ENCODE measurements at places on chromosomes 7 and 10. TPM values are rescaled to one million over a fixed set of nuclear protein-coding genes. Genes with fewer than 3 reads are reported as not detected.

GRCh38 chr7:107972941-107973376 is 30.0 kb downstream of the LAMB1 start:
- DNase-seq, result no peak

- no peak for DNase-seq
Measured at GRCh38 chr10:62426086-62426485, 51.9 kb downstream of the ZNF365 start.

- DNase-seq, result no peak
Measured at GRCh38 chr7:77197141-77197540, 2.5 kb downstream of the FGL2 start.

- DNase-seq, result no peak
Measured at GRCh38 chr10:24209946-24210491, 1.1 kb downstream of the KIAA1217 start.

DNA sequence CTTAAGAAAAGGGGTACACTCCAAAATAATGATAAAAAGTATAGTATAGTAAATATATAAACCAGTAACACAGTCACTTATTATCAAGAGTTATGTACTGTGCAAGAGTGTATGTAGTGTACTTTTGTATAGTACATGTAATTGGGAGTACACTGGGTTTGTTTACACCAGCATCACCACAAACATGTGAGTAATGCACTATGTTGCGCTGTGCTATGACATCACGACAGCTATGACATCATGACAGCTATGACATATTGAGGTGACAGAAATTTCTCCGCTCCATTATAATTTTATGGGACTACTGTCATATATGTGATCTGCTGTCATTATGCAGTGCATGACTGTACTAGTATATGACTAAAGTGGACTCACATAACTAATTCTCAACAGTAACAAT is 84.6 kb downstream of the KMT2C start:
- no peak for DNase-seq

DNA sequence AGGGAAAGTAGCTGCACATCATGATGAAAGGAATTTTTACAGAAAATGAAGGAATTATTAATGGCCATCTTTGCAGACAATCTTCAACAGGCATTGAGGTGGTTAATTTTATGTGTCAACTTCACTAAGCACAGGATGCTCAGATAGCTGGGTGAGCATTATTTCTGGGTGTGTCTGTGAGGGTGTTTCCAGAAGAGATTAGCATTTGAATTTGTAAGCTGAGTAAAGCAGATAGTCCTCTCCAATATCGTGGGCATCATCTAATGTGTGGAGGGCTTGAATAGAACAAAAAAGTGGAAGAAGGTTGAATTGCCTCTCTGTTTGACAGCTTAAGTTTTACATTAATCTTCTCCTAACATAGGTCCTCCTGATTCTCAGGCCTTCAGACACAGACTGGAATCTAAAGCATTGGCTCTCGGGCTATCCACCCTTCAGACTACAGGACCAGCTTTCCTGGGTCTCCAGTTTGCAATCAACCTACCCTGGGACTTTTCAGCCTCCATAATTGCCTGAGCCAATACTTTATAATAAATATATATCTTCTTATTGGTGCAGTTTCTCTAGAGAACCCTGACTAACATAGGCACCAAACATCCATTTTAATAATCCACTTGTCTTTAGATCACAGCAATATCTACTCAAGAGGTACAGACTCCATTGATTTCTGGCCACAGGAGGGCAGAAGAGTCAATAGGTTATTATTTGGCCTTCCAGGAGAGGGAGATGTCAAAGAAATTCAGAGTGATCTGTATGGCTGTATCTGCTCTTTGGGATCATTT is 10.5 kb upstream of the CRPPA start:
- peak; percentile 77 for DNase-seq

DNA sequence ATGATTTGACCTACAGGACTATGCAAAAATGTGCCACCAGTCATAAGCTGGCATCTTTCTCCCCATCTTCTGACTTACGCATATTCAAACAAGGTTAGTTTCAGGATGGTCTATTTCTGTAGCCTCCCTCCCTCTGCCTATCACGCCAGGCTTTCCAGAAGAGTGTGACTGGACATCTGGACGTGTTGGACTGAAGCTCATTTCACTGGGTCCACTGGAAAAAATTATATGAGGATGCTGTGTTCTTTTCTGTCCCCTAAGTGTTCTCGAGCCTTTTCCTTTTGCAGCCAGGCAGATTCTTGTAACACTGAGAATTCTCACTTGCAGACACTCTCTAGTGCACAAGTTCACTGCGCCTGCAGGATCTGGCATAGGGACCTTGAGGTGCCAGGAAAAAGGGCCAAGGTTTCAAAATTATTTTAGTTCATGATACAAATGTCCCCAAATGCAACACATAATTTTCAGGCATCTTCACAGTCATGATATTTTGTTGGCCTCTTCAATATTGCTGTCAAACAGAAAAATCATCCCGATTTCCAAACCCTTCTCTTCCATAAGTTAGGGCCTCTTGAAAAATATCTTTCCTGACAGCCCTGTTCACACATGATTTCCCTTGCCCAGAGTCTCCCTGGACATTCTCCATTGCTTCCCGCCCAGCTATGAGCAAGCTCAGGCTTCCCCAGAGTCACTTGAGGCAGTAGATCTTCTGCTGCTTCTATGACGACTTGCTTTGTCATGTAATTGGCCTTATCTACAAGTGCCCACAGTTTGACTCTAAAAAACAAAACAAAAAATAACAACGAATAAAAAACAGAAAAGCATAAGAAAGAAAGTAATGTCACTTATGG is 170.4 kb downstream of the BMPER start:
- no peak for DNase-seq

- no peak for DNase-seq
Measured at GRCh38 chr7:51158742-51159445, 157.7 kb downstream of the COBL start.

CTAGE4 gene
- total RNA-seq, result not detected

ACTR3C gene
- 10.0 TPM for total RNA-seq

DNA sequence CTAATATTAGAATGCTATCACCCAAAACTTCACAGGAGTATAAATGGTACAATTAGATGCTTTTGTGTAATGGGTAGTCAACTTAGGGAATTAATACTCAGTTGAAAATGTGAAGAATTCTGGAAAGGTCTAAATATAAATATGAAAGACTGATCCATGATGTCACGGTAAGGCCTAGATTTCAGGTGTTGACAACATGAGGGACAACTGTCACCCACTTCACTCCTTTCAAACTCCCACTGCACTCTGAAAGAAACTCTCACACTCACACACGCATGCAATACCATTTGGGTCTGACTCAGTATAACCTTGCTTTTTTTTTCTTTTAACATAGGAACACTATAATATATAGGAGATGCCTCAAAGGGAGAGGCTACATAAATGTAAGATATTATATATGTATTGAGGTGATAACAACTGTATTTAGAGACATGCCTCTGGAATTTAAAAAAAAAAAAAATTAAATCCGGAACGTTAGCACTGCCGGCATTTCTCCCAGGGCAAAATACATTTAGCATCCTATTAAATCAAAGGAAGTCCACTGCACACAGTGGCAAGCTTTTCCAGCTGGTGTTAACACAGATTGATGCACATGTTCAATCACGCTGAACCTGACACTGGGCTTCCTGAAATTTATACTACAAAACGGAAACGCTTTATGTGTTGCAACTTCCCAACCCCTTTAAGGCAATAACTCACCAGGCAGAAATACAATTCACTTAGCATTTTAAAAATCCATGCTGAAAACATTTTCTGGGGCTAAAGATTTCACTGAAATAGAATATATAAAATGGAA is 74.9 kb downstream of the RSU1 start:
- no peak for DNase-seq

HMX2 gene
- 0.58 TPM for total RNA-seq

DNA sequence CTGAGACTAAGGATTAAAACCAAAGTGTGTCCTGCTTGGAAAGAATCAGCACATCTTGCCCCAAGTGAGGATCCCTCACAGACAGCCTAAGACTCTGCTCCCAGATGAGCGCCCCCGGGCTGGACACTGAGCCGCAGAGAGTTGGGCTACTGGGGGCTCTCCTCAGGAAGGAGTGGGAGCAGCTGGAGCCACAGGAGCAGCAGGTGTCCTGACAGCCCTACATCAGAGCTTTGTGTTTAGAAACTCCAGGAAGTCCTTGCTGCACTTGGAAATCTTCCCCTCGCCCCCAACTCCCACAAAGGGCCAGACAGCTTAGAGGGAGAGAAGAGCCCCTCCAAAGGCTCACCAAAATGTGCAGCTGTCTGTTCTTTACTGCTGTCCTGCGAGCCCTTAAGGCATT is 172.2 kb downstream of the HERPUD2 start:
- no peak for DNase-seq

GRCh38 chr10:102758240-102758932 is 14.6 kb downstream of the WBP1L start:
- no peak for DNase-seq

GRCh38 chr7:12649348-12649747 is 38.1 kb upstream of the ARL4A start:
- no peak for DNase-seq

DNA sequence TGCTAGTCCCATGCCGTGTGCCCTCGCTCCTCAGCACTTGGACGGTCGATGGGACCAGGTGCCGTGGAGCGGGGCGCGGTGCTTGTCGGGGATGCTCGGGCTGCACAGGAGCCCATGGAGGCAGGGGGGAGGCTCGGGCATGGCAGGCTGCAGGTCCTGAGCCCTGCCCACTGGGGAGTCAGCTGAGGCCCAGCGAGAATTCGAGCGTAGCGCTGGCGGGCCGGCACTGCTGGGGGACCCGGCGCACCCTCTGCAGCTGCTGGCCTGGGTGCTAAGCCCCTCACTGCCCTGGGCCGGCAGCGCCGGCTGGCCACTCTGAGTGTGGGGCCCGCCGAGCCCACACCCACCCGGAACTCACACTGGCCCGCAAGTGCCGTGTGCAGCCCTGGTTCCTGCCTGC is 44.7 kb downstream of the ST7 start:
- DNase-seq, result no peak

GRCh38 chr10:108586424-108586823 is 1336.9 kb downstream of the XPNPEP1 start:
- DNase-seq, result no peak

DNA sequence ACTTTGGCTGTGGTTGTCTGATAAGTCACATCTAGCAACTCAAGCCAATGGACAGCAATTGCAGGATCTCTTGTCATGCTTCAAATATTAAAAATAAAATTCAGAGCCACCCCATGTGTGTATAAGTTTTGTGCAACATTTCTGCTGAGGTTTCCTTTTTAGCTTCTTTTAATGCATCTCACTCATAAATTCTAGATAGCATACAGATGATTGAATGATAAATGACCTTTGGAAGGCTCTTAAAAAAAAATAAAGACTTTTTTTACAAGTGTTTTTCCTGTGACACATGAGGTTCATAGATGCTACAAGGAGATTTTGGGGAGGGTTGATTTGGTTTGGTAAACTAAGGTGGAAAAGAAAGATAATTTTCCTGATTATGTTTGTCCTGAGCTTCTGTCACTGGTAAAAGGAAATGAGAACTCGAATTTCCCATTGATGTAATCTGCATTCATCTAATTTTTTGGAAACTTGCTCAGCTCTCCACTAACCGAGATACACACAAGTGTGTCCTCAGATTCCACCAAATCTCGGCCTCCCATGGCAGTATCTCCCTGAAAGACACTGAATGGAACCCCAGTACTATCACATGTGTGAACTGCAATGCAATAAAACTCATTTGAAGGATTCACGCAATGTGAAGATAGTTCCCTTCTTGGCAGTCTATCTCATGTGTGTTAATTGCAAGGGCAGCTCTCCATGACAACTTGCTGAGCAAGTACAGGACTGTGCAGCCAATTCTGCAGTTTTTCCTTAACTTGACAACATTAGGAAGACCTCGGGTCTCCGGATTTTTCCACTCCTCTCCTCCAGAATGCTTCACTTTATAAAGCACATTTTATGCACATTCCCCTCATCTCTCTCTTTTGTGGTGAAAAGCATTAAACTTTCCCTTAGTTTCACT is 185.4 kb upstream of the PFKP start:
- DNase-seq, result no peak

DNA sequence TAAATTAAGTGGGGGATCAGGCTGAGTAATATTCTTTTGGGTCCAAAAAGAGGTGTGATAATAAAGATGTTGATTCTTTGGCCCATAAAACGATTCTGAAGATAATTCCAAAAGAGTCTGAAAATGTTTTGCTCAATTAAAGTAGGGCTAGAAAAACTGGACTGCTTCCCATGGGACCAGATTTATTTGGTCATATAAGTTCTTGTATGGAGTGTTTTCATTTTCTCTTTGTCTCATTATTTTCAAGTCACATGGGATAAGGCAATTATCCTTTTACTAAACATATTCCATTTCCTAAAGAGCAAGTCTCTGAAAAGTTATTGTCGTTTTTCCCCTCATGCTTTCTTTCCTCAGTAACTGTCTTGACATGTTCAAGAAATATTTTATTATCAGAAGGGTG is 41.5 kb downstream of the CDK6 start:
- no peak for DNase-seq

SPDYE11 gene
- not detected for total RNA-seq

- DNase-seq, result peak; percentile 52
Measured at GRCh38 chr10:48509974-48510692, 94.7 kb downstream of the ARHGAP22 start.

GRCh38 chr10:84340187-84340586 is 11.8 kb downstream of the CCSER2 start:
- no peak for DNase-seq

DNA sequence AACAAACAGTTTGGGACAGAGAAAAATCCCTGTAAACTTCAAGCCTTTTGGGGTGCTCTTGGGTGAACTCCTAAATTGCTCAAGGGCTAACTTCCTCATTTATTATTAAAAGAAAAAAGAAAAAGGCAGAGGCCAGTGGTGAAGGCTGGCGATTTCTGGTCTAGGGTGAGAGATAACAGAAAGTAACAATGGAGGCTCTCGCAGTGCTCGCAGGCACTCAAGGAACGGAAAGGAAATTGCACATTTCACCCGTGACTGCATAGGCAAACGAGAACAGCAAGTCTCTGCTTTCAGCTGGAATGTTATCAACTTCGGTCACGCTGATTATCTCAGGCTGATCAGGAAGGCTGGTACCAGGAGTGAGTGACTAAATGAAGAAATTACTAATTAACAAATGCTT is 70.7 kb downstream of the PRKAG2 start:
- no peak for DNase-seq

DNA sequence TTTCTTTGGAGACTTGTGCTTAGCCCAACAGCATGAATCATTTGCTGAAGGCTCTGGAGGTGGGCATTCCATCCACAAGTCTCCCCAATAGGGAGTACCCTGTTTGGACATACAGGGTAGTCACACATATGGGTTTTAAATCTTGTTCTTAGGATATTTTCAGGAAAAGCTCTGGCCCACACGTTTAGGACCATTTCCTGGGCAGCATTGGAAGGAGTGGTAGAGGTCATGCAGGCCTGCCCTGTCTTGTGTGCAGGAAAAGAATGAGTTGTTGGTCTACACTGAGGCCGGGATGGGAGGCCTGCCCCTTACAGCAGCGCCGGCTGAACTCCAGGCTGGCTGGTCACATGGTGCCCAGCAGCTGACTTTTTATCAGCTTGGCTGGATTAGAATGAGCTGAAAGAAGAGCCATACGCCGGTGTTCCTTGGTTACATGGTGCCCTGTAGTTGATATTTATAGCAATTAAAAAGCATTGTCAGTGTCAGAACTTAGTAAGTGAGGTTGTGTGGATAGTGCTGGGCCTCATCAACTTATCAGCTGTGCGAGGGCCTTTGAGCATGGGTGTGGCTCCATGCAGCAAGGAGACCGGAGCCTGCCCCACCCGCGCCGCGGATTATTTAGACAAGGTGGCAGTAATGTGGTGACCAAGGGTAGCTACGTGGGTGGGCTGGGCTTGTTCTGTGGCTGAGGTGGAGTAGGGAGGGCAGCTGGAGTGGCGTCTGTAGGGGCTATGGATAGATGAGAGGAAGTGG is 28.6 kb downstream of the OGDH start:
- peak; percentile 84 for DNase-seq

- DNase-seq, result no peak
Measured at GRCh38 chr7:150420242-150420641, 30.2 kb upstream of the GIMAP8 start.

TMEM26 gene
- not detected for total RNA-seq

Measured in K562 (cell line).